ENCODE measurements at places on chromosomes 4 and X. TPM values are rescaled to one million over a fixed set of nuclear protein-coding genes. Genes with fewer than 3 reads are reported as not detected.

The GAGE12J gene
- not detected for total RNA-seq

DNA sequence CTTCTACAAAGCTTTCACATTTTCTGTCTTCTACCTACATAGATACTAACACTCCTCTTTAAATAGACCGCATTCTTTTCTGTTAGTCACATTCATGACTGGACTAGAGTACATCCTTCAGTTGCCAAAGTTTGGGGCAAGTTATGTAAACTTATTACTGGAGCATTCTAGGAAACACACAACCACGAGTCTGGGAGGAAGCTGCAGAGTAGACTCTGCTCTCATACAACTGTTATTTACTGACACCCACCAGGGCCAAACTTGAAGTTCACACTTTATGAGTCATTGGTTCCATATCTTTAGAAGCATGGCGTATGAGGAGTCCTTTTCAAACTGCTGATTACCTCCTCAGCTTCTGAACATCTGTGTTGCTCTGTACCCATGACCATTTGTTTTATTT, 87.0 kb downstream of the RNF150 start:
- DNase-seq: no peak

- DNase-seq: no peak
Measured at GRCh38 chr4:54149323-54149722, 49.4 kb downstream of the GSX2 start.

- DNase-seq: no peak
Measured at GRCh38 chr4:21992330-21992729, 43.8 kb upstream of the KCNIP4 start.

The NLGN4X gene
- total RNA-seq: 10.3 TPM

- DNase-seq: no peak
Measured at GRCh38 chr4:164952551-164952950, 24.9 kb downstream of the TRIM61 start.

The GPRIN3 gene
- total RNA-seq: 4.7 TPM

- DNase-seq: no peak
Measured at GRCh38 chr4:22522206-22522605, 6.3 kb upstream of the ADGRA3 start.

The CFP gene
- 15.6 TPM for total RNA-seq

All from tibial nerve (tissue), 4 donors.